ENCODE measurements at places on chromosomes 2 and 18.
A peak's percentile ranks its signal among the peaks of the same experiment; 100 is the strongest.

GRCh38 chr2:27931361-27931950 lies 40.9 kb downstream of the BABAM2 start:
- no peak for DNase-seq

GRCh38 chr2:217349251-217349650 lies 489.4 kb upstream of the TNP1 start:
- DNase-seq: no peak

DNA sequence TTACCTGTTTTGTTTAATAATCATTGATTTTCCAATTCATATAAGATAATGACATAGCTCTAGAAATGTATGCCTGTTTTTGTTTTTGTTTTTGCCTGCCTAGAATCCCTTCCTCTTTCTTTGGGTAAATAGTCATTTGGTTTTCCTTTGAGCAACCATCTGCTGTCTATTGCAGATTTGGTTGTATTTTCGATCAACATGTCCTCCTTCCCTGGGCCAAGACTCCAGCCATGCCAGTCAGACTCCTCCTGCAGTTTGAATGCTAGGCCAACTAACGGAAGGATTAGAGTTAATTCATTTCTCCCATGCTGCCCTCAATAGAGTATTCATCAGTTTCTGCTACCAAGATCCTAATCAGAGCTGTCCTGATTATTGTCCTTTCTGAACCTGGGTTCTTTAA lies 67.1 kb downstream of the MAIP1 start:
- DNase-seq: no peak

- DNase-seq: no peak
These were observed 59.8 kb downstream of the EPAS1 start for GRCh38 chr2:46356991-46357390.

- DNase-seq: peak; percentile 73
These were observed 385.2 kb downstream of the CDH7 start for GRCh38 chr18:66136039-66136438.

- no peak for DNase-seq
These were observed 14.9 kb upstream of the PSME4 start for GRCh38 chr2:53985646-53986045.

- no peak for DNase-seq
These were observed 57.6 kb upstream of the ZNF532 start for GRCh38 chr18:58806826-58807714.

GRCh38 chr2:16371751-16372150 lies 293.9 kb downstream of the CYRIA start:
- no peak for DNase-seq

GRCh38 chr2:66890166-66890742 lies 455.3 kb downstream of the MEIS1 start:
- no peak for DNase-seq

- no peak for DNase-seq
These were observed 42.1 kb upstream of the CREG2 start for GRCh38 chr2:101429453-101429852.

DNA sequence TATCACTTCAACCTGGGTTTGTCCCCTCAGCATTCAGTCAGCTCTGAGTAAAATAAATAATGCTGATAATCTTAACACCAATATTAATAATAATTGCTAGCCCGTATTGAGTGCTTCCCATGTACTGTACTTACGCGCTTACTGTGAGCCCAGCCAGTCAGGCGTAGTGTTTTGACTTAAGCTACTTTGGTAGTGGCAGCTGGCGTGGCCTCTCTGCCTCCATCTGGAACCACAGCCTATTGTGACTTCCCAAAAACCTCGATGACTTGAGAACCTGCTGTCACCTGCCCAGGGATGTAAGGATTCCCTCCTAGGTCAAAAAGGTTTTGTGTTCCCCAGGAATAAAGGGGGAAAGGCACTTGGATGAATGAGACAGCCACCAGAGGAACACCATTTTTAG lies 53.2 kb downstream of the SUMO1 start:
- DNase-seq: no peak

DNA sequence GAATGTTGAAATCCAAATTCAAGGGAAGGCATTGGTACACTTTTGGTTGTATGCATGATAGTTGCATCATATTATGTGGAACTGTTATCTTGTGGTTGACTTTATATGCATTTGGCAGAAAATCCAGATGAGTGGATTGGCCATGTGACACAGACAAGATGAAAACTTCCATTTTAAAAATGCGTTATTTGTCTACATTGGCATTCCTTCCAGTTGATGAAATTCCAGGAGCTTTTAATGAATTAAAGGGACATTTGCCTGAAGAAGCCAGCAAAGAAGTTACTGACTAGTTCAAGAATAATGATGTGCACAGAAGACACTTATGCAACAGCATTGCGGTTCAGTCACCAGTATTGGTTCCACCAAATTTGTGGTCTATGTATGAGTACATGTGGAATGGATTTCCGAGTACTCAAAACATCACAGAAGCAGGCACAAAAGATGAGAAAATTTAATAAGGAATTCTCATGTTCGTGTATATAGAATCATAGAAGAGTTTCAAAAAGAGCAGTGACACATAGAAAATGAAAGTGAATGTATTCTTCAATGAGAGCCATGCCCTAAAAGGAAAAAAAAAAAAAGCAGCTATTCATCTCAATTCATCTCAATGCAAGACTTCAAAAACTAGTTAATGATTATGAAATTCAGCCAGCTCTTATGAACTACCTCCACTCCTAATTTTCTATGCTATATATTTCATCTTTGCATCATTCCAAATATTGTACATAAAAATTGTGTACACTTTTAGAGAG lies 232.1 kb downstream of the RBM43 start:
- DNase-seq: no peak

GRCh38 chr2:189267925-189268579 lies 88.5 kb upstream of the COL5A2 start:
- DNase-seq: peak; percentile 24

GRCh38 chr2:12766421-12766879 lies 49.7 kb downstream of the TRIB2 start:
- no peak for DNase-seq

DNA sequence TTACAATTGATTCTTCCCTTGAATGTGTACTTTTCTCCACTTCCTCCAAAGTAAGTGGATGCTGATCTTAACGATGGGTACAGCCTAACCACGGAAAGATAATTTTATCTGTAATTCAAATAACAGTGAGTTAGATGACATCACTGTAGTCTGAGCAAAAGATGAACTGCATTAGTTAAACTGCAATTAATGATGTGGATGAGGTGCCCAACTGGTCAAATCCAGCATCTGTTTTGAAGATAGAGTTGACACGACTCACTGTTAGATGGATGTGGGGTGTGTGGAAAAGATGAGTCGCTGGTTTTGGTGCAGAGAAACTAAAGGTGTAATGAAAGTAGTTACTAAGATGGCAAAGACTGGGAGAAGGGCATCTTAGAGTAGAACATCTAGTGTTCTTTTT lies 270.5 kb upstream of the MEIS1 start:
- no peak for DNase-seq

DNA sequence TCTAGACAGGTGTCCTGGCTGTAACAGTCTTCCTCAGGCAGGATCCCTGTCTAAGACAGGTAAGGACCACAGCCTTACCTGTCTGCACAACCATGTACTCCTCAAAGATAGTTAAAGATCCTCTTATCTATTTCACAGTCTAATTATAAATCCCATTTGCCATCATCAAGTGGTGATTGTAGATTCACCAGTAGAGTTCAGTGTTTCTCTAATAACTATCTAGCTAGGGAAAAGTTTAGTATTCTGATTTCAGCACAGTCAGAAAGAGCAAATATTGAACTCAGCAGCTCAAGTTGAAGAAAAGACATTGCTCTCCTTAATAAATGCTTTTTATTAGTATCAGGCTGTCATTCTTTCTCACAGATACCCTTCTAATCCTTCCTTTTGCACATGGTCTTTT lies 1305.5 kb upstream of the NXPH2 start:
- peak; percentile 11 for DNase-seq

DNA sequence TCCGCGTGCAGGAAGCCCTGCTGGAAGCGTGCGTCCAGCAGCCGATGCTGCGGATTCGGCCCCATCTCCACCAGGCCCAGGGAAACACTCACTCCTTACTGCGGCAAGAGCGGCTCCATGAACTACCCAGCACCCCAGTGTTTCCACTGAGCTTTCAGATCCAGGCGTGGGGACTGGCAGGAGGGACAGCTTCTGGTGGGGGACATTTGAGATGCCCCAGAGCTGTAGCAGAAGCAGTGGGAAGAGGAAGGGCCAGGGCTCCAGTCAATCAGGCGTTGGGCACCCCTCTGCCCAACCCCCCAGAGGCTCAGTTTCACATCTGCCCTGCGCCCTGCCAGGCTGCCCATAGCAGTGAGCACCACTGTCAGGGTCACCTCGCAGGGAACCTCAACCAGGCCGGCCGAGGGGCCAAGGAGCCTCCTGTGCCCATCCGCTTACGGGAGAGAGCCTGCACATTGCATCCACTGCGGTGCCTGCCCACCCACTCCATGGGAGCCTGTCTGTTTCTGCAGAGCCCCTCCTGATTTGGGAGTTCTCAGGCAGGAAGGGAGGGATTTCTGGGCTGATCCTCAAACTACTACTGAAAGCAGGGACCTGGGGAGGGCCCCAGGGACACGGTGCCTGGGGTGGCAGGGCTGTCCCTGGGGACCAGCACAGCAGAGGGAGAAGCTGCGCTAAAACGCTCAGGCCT lies 4.6 kb downstream of the AGXT start:
- DNase-seq: no peak

DNA sequence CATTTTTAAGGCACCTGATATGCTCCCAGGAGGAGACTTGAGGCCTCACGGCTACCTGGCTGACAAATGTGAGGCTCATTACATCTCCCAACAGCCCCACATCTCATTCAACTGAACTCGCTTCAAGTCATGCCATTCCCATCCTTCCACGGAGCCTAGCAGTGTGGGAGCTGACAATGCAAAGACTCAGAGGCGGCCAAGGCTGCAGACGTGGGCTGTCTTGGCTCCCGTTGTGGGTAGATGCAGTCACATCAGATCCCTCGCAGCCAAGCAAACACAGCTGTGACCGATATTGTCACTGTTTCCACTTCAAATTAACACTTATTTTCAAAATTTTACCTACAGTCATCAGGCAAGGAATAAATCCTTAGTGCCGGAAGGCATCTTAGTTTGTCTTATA lies 64.0 kb upstream of the TRIB2 start:
- DNase-seq: no peak

DNA sequence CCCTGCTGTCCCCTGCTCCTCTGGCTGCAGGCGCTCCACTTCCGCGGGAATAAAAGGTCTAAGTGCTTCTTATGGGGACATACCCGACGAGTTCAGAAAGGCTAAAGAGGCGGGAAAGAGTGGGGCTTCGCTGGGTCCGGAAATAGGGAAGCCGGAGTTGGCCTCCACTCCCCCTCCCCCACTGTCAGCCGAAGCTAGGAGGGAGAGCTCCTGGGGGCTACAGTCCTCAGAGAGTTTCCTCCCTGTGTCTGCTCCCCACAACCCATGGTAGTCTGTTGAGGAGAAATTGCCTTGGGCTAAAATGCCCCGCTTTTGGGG lies 7.2 kb downstream of the GAD1 start:
- DNase-seq: no peak

DNA sequence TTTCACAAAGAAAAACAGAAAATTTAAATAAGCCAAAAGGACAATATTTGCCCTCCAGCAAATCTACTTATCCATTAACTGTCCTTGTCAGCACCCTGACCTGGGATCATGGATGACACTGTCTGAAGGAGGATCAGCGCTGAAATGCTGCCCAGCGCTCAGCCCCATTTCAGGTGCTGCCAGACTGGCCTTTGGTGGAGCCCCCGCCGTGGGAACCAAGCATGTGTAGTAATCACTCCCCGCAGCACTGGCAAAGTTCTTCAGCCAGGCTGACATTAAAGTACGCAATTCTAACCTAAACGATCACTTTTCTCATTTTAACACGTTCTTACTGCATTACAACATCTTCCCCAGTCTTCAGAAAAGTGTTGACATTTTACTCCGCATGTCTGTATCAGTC lies 108.6 kb upstream of the GPC1 start:
- DNase-seq: no peak

DNA sequence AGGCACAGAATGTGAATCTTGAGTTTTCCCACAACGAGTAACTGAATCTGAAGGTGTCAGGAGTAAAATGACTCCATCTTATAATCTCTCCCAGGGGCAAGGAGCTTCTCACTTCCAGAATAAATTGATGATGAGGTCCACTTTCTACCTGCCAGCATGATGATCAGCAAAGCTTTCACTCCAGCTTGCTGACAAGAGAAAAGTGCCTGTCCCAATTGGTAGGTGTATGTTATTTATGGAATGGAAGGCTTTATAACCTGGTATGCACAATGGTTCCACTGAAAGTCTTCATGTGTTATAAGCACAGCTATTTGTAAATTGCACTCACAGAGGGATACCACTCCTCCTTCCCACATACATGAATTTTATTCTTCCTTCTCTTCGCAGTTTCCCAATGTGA lies 401.0 kb upstream of the UBE2E3 start:
- no peak for DNase-seq

- no peak for DNase-seq
These were observed 126.6 kb upstream of the KYNU start for GRCh38 chr2:142750858-142751257.

DNA sequence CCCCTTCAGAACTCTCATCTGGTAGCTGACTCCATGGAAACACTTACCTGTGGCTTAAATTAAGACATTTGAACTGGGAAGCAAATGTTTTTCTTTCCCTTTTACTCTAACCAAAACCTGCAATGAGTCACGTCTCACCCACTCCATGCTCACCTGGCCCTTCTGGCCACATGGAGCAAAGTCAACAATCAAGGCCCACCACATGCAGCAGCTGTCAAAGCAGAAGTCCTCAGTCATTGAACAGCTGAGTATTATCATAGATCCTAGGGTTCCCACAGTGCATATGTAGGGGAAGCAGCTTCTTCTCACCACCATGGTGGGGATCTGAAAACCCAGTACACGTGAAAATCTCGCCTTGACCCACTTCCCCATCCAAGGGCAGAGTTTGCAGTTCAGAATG lies 12.3 kb upstream of the MEP1B start:
- DNase-seq: no peak

DNA sequence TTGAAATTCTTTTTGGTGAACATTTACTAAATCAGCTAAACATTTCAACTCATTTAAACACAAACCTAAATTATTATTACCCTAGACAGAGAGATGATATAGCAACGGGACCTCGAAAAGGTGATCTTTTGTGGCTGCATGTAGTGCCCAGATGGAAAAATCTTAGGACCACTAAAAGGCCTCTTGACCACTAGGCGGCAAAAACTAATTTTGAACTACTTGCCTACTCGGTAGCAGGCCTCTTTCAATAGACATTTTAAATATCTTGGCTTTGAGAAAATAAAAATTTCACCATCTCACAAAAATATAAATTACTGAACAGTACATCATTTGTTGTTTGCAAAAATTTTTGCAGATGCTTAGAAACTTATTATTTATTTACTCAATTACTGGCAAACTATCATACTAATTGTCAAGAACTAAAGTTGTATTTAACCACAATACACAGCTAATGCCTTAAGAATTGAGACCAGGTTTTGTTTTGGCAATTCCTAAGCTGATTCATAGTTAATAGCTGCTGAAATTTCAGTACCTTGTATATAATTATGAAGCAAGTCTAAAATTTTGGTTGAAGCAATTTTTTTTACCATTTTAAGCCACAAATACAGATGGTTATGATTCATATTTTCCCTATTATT lies 9.4 kb downstream of the COL3A1 start:
- no peak for DNase-seq

All from eye (tissue), 1 donor.